Fibroblast of gingiva (primary cell): ENCODE measurements at places on chromosomes 12 and 14.

GRCh38 chr12:42021469-42021868 is 123.2 kb downstream of the GXYLT1 start:
- no peak for DNase-seq

DNA sequence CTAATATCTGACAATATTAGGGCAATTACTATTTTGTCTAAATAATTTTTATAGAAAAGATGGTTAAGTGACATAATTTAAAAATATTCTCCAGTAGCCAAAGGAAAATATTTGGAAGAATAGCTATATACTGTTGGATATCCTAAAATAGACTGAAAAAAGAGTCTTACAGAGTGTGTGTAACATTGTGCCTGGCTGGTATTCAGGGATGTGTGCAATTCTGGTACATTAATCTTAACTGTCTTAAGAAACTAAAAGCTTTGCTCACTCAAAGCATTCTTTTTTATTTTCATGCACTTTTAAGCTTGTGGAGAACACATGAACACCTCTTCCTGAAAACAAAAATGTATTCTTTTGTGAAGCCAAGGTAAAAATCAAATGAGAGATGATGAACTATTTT is 10.1 kb upstream of the NR2C1 start:
- no peak for DNase-seq

- no peak for DNase-seq
Observed at GRCh38 chr14:76138758-76139723, 12.7 kb upstream of the GPATCH2L start.

DNA sequence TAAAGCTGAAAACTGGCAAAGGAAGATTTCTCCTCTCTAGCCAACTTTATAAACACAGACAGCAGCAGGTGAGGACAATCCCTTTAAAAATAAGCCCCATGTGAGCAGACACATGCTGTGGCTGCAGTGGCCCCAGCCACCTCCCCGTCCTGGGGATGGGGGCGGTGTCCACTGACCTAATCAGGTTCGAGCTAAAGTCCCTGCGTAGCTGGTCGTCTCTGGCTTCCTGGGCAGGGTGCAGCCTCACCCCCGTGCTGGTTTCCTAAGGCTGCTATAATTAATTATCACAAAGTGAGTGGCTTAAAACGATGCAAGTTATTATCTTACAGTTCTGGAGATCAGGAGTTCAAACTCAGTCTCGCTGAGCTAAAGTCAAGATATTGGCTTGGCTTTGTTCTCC is 1.0 kb downstream of the BDKRB1 start:
- DNase-seq, result no peak

- peak; percentile 54 for DNase-seq
Observed at GRCh38 chr12:57153415-57153997, 6.1 kb upstream of the LRP1-AS start.

GRCh38 chr14:53055003-53055402 is 98.1 kb downstream of the DDHD1 start:
- peak; percentile 56 for DNase-seq

GRCh38 chr12:23041774-23042173 is 416.8 kb downstream of the ETNK1 start:
- DNase-seq, result no peak
